ENCODE measurements at places on chromosomes 2 and 18.

- DNase-seq, result no peak
Measured at GRCh38 chr2:210429403-210430137, 47.0 kb downstream of the LANCL1 start.

DNA sequence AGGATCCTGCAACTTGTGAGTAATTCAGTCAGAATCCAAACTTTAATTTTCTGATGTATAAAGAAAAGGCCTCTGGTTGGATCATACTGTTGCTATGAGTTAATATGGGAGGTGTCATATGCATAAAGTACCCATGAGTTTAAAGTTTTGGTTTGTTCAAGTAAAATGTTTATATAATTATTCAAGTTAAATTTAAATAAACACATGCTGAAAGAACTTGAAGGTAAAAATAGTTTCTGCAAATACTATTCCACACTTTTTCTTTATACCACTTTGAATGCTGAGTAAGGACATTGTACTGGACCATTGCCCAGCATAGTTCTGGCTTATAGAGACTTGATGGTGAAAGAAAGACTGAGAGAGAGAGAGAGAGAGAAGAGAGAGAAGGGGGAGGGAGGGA lies 30.7 kb downstream of the PKP4 start:
- no peak for DNase-seq

GRCh38 chr2:85257970-85258605 lies 69.7 kb downstream of the TGOLN2 start:
- DNase-seq, result no peak

DNA sequence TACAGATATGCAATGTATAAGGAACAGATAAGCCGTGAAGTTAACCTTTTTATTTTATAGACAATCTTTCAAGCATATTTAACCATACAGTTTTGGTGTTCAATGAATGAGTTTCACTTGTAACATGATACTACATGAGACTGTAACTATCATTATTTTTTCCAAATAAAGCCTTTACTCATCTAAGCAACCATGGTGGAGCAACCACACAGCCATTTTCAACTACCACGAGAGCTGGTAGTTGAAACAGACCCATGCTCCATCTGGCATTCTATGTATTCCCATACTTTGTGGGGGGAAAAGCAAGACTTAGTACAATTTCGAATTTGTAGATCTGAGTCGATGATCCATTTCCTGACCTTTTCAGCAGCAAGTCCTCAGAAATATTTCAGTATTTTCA lies 159.3 kb upstream of the RND3 start:
- DNase-seq, result no peak

GRCh38 chr2:37916512-37917082 lies 8.5 kb upstream of the RMDN2 start:
- no peak for DNase-seq

DNA sequence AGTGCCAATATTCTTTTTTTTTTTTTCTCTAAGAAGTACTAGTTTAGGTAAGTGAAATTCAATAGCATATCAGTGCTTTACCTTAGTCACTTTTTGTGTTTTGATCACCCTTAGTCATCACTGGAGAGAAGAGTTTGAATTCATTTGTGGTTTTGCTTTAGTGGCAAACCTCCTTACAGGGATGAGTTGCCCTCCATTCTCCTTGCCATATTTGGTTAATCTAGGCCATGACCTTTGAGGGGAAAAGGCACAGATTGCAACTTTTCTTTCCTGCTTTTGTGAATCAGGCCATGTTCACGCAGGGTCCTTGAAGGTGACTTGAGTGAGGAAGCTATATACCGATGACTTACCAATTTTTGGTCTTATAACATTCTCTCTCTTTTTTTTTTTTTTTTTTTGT lies 34.4 kb downstream of the PLEKHA3 start:
- DNase-seq, result no peak

GRCh38 chr2:20722592-20723240 lies 55.8 kb downstream of the GDF7 start:
- DNase-seq, result no peak

DNA sequence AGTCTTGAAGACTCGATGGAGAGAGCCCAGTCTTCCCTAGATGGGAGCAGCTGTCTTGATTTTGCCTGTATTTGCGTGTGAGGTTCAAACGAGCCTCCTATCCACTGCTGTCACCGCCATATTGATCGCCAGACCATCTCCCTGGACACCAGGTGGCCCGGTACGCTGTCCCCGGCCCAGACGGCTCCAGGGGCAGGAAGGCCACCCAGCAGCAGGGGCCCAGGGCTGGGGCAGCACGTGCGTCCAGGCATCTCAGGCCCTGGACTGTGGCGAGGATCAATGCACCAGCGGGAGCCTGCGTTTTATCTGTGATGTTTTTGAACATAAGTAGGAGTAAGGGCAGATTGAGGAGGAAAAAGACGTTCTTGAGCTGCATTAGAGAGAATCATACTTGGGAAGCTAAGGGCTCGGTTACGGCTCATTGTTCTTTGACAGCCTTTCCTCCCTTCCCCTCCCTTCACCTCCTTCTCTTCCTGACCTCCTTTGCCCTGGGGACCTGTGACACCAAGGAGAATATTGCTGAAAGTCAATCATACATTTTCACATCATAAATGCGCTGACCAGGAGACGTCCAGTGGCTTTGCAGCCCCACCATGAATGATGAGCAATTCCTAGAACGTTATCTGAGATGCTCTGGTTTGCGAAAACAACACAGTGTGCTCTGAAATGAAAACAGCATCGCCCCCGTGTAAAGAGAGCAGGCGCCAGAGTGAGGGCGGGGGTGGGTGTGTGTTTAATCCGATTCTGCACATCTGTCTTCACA lies 711.2 kb upstream of the SALL3 start:
- DNase-seq, result no peak
